ENCODE measurements at places on chromosomes 2 and 18.

DNA sequence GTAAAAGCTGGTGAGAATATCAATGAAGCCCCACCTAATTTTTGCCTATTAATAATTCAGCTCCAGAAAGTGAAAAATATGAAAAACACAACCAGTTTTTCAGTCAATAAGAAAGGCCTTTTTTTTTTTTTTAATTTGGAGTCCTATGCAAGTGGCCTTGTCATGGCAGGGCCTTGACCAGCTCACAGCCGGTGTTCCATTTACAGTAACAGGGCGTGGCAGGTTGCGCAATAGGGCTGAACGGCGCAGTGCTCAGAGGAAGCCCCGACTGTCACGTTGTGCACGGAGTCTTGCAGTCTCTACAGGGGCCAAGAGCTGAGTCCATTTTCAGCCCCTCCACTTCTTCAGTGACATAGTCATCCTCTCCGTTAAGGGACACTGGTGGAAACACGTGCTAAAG lies 184.1 kb upstream of the FN1 start:
- peak; percentile 50 for DNase-seq

- no peak for DNase-seq
Observed at GRCh38 chr18:54945576-54946125, 13.6 kb downstream of the CCDC68 start.

DNA sequence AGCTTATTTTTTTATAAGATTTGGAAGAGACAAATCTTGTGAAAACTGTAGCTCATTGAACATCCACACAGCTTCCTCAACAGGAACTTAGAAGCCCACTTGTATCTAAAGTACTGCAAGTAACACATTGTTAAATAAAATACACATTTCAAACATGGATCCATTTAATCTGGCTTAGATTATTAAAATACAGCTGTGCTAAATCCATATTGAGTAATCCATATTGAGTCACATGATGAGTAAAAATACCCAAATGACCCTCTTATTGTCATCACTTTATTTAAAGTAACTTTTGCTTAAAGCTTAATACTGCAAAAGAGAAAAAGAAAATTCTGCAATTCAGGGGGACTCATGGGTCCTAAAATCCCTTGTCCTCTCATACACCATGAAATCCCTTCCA lies 133.3 kb downstream of the OSR1 start:
- DNase-seq = no peak

DNA sequence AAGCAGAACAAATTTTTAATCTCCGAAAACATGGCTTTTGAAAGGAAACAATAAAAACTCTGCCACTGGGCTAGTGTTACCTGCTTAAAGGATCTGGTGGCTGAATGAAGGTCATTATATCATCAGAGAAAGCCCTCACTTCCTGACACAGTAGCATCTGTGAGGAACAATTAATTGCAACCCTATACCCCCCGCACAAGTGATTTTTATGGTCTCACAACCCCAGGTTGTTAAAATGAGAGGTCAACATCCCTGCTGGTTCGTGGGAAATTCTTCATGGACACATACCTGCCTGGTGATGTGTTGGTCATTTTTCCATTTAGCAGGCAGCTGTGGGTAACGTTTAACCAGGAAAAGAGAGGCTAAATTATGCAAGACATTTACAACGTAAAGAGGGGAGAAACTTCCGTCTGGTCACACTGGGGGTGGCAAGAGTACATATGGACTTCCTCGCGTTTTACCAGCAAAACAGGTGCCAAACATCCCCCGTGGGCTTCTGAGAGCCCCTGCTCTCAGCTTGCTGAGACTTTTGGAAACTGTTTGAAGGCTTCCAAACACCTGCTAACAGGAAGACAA lies 29.2 kb downstream of the NIFK start:
- no peak for DNase-seq

DNA sequence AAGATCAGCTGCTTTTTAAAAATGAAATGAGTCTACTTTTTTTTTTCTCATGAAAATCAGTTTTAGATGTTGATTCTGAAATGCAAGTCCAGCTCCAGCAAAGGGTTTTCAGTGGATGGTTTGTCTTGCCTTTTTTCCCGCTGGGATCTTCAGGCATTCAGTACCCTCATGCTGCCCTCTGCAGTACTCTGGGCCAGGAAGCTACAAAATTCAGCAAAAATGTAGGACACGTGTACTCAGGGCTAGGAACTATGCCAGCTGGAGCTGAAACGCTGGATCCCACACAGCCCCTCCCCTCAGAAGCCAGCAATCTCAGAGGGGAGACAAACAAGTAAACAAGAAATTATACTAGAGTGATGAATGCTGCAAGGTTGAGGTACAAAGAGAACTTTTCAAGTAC lies 97.3 kb downstream of the MMADHC start:
- no peak for DNase-seq

DNA sequence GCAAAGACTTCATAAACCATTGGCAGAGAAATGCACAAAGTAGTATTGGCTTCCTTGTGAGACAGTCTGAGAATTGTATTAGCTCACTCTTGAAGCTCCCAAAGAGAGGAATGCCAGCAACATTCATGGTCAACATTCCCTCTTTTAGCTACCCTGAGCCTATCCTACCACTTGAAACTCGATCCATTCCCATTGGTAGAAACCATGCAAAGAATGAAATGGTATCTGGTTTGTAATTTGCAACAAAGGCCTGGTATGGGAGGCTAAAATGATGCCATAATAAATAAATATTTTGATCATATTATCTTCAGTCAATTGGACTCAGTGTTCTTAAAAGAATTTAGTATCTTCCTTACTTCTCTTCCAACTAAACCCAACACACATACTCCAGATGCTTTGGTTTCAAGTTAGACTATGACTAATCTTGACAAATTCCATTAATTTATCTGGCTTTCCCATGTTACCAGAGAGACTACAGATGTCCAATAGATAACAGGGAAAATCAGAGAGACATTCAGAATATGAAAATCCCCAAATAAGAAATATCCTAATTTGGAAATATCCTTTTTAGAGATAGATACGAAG lies 102.9 kb downstream of the DHRS9 start:
- DNase-seq = no peak

- no peak for DNase-seq
Observed at GRCh38 chr18:45243340-45244110, 371.8 kb upstream of the SLC14A2 start.

DNA sequence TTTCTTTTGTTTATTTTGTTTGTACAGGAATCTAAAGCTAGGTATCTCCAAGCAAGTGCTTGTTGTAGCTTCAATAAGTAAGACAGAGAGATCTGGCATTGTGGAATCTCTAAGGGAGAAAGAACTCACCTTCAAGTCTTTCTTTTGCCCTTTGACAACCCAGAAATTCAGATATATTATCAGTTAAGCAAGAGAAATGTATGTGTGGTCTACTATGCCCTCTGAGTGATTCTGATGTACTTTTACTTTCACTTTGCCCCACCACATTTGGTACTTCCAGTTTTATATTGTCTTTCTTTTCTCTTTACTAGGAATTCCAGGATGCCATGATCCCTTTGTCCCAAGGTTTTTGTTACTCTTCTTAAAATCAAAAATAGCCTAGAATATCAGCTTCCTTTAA lies 259.6 kb upstream of the PIK3C3 start:
- DNase-seq = no peak

- DNase-seq = no peak
Observed at GRCh38 chr18:77008576-77009315, 123.8 kb downstream of the MBP start.

DNA sequence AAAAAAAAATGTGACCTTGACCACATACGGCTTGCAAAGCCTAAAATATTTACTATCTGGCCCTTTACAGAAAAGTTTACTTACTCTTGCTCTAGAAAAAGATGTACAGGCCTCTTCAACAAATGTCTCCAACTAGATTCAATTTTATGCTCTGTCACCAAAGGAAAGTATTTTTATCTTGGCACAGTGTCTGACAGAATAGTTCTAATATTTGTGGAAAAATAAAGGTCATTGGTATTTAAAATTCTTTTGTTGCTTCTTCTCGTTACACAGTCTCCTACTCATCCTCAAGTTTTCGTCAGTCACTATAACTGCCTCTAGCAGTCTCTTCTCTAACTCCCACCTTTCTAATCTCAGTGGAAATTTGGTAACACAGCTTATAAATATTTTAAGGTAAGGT lies 1.4 kb downstream of the RBKS start:
- DNase-seq = no peak

DNA sequence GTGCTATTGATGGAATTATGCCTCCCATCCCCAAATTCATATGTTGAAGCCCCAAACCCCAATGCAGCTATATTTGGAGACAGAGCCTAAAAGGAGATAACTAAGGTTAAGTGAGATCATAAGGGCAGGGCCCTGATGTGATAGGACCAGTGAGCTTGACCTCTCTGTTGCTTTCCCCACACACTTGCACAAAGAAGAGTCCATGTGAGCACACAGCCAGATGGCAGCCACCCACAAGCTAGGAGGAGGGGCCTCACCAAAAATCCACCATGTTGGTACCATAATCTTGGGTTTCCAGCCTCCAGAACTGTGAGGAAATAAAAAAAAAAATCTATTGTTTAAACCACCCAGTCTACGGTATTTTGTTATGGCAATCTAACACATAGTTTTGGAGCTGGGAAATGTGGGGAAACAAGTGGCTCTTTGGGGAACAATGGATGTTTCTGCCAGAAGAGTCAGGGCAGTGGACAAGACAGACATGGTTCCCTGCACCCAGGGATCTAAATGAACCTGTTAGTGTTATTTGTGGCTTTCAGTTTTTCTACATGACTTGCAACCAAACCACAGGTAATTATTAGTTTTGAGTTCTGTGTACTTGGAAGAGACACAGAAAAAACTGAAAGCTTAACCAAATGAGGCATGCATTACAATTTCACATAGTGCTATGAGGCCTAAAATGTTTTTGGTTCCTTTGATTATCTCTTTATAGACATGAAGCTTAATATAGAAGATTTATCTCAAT lies 259.1 kb downstream of the LTBP1 start:
- no peak for DNase-seq

DNA sequence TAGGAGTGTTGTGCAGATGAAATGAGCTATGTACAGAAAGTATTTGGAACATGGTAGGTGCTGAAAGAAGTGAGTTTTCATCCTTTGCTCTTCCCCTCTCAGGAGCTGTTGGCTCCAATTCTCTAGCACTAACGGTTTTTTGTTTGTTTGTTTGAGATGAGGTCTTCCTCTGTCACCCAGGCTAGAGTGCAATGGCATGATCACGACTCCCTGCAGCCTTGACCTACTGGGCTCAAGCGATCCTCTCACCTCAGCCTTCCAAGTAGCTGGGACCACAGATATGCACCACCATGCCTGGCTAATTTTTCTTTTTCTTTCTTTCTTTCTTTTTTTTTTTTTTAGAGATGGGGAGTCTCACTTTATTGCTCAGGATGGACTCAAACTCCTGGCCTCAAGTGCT lies 12.8 kb downstream of the ABCG5 start:
- DNase-seq = no peak

- no peak for DNase-seq
Observed at GRCh38 chr2:74742471-74742870, 88.4 kb downstream of the SEMA4F start.

DNA sequence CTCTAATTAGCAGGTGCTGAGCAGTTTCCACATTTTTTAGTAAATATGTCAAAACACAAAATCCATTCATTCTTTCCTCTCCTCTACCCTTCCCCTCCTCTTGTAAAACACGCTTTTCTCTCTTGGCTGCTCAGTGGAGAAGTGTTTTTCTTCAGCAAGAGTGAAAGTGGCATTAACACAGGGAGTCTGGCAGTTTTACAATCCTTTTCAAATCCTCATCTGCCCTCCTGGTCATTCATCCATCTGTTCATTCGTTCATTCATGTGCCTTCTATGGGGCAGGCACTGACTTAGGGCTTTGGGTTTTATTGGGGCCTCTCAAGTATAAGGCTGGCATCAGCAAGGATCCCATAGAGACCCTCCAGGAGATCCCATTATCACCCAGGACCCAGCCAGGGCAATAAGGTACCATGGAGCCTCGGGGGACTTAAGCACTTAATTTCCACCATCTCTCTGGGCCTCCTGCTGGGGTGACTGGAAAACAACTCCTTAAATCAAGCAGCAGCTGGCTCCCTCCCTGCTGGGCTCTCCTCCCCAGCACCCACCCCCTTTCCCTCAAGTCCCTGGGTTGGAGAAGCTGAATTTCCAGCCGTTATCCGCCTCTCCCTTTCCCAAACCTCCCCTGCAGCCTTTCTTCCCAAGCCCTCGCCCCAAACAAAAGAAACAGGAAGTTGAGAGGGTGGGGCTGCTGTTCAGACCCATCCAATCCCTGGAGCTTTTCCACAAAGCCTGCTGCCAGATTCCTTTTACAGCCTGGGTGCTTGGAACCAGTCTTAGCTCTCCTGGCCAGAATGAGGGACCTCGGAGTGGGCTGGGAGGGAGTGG lies 32.6 kb downstream of the MARCHF4 start:
- peak; percentile 90 for DNase-seq

DNA sequence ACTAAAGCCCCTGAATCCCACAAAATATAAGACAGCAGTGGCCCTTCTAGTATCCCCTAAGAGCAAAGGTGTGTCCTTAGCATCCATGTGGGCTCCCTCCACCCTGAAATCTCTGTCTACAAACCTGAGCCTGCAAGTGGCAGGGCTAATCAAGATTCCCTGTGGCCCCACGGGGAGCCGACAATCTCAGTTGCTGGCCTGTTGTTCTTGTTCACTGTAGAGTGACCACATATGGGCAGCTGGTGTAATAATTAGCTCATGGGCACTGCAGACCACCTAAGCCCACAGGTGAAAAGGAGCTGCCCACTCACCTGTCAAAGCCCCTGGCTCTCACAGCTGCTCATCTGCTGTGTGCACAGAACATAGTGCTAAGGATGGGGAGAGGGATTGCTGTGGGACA lies 102.3 kb downstream of the MRO start:
- DNase-seq = no peak

DNA sequence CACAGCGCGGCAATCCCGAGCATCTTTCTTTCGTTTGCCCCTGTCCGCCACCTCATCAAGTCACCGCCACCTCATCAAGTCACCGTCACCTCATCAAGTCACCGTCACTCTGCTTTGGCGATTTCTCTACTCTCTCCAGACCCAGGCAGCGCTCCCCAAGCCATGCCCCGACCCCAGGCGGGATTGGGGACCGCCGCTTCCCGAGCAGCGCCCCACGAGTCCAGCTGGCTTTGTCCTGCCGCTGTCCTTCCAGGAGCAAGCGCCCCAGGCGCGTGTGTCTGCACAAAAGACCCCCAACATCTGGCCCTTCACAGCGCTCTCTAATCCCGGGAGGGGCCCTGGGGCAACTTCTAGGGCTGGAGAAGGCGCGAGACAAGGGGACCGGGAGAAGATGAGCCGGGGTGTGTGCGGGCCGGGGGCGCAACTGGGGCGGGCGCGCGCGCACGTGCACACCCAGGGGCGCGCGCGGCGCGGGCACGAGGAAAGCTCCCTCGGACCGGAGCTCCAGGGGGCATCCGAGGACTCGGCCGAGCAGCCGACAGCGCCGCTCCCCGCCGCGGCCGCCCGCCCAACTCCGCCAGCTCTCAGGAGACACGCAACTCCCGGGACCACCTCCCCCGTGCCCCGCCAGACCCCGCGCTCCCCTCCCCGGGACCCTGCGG lies 633 bp upstream of the RNF152 start:
- peak; percentile 76 for DNase-seq

DNA sequence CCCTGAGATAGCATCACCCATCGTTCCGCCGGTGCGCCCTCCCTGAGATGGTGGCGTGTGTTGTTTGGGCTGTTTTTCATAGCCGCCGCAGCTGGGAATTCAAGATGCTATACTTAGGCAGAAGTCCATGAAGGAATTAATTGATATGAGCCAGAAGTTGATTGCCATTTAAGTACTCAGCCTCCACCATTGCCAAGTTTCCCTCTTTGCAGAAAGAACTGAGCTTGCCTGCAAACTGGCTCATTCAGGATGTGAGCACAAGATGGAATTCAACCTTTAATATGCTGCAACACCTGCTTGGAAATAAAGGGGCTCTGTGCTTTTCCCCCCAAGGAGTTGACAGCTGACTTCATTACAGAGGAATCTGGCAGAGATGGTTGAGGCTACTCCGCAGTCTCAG lies 295.5 kb downstream of the ZNF521 start:
- no peak for DNase-seq

- DNase-seq = no peak
Observed at GRCh38 chr2:238967031-238967977, 119.4 kb downstream of the TWIST2 start.

All from NCI-H345 (cell line).